Sciatic nerve (tissue), 2 donors: ENCODE measurements at places on chromosomes 5 and 9.

- DNase-seq: no peak
Observed at GRCh38 chr5:137573376-137573775, 74.2 kb upstream of the SPOCK1 start.

GRCh38 chr5:52356311-52356918, 431.3 kb upstream of the ITGA1 start:
- no peak for DNase-seq

DNA sequence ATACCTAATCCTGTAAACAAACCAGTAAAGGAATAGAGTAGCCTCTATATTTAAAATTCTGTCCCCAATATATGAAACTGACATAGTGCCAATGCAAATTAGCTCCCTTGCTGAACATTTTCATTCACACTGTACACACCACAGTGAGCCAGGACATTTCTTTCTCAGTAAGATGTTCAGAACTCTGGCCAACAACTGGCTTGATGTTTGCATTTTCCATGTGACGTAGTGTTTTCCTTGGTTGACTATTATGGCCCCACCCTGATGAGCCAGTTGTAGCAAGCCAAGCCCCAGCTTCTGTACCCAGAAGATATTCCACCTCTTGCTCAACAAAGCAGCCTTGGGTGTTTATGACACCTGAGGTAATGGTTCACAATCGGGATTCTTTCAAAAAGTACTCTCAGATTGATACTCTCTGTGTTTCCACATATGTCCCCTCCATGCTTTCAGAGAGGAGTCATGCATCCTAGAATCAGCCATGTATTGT, 17.7 kb upstream of the ANXA1 start:
- no peak for DNase-seq

DNA sequence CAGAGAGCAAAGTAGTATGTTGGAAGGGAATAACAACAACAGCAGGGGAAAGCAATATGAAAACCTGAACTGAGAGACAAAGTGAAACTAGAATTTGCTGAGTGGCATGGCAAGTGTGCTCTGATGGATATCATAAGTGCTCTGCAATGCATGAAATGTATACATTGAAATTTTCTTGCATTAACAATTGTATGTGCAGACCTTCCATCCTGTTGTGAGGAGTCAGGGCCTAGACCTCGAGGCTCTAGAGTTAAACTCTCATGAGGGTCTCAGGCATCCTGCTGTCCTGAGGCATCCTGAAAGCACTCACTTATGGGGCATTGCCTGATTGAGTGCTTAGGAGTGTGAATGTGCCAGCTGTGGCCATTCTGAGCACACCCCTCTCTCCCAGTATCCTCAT, 1.1 kb downstream of the ECM2 start:
- DNase-seq: no peak

DNA sequence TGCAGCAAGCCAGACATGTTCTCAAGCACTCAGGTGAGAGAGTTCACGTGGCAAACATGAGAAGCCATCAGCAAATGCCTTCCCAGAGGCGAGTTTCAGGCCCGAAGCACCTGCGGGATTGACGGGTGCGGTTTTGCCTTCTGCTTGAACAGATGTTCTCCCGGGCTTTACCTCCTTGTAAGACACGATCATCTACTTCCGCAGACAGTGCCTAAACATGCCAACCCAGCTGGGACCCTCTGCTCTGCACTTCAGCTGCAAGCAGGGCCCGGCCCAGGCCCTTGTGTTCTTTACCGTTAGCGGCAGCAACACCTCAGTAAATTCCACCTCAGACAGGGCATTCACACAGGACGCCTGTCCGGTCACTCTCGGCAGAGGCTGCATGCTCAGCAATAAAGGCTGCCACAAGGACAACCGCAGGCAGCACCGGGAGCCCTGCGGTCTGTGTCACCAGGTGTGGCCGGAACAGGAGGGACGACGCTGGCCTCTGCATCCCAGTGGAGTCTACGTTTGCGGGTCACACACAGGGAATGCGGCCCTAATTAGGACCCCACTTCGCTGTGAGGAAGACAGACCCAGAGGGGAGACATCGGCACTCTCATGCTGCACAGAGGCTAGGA, 139.6 kb downstream of the ROR2 start:
- DNase-seq: no peak

DNA sequence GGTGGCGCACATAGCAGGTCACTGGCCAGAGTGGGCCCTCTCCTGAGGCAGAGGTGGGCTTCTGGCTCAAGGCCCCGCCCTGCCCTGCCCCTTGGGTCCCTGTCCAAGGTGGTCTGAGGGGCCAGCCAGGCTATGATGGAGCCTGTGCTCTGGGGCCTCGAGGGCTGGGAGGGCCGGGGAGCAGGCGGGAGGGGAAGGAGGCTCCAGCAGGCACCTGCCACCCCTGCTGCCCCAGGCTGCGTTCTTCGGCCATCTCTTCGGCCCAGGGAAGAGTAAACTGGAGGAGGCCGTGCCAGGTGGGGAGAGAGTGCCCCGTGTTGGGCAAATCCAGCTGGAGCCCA, 14.6 kb downstream of the FIBCD1 start:
- no peak for DNase-seq
